Heart right ventricle (tissue), 16 donors: ENCODE measurements at places on chromosomes 4 and X. TPM values are rescaled to one million over a fixed set of nuclear protein-coding genes. Genes with fewer than 3 reads are reported as not detected.

DNA sequence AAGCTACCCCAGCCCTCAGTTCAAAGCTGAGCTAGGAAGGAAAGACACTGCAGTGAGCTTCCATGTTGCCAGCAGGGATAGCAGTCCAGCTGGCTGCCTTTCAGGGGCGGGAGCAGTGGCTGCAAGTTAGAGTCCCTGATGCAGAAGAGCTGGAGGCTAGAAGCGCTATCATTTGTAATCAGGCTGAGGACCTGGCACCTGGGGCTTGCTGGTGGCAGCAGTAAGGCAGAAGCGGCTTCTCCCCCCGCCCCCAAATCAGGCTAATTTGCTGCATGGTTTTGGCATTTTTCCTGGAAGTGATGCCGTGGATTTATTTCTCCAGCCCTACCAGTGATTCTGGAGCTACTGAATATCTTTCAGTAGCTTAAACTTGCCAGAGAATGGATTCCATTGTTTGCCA is 203.3 kb downstream of the CLCN4 start:
- DNase-seq, result peak; percentile 18

GAGE1 gene
- total RNA-seq, result not detected

MAGEA2B gene
- not detected for total RNA-seq

- no peak for DNase-seq
Observed at GRCh38 chr4:169770416-169770815, 12.7 kb upstream of the HPF1 start.

GRCh38 chr4:75179510-75179909 is 246.6 kb downstream of the PARM1 start:
- DNase-seq, result no peak

HMGN5 gene
- 1.9 TPM for total RNA-seq

- no peak for DNase-seq
Observed at GRCh38 chr4:94516067-94516466, 64.3 kb downstream of the PDLIM5 start.

DNA sequence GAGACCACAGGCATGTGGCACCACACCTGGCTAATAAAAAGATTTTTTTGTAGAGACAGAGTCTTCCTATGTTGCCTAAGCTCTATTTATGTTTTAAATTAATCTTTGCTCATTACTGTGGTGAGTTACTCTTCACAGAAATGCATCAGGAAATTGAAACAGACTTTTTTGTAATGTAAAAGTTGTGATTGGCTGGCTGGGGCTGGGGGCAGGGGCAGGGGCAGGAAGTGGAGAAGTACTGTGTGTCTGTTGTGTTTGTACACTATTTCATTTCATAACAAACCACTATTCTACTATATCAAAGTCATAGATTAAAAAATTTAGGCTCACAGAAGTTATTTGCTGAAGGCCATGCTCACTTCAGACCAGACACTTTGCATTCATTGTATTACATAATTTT is 19.1 kb upstream of the ABRAXAS1 start:
- no peak for DNase-seq

NPNT gene
- total RNA-seq, result 1.7 TPM

DNA sequence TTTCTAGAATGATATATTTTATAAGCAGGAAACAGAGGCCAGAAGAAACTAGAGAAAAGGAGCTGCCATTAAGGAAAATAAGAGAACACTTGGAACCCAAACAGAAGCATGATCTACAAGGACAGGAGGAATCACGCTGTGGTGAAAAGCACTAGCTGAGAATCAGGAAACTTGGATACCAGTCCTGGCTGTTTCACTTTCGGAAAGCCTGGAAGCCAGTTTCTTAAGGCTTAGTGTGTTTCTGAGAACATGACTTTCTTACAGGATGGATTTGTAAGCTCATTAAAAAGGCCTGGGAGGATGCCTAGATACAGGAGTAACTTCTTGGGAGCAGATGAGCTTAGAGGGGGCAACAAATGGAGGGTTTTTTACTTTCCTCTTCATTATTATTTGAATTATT is 36.9 kb downstream of the TLL1 start:
- no peak for DNase-seq
